ENCODE measurements at places on chromosomes 11 and 22. TPM values are rescaled to one million over a fixed set of nuclear protein-coding genes. Genes with fewer than 3 reads are reported as not detected.

PGA3 gene
- total RNA-seq = not detected

GDPD5 gene
- 9.1 TPM for total RNA-seq

OR51E2 gene
- not detected for total RNA-seq

OR8A1 gene
- not detected for total RNA-seq

MAPK8IP1 gene
- 10.0 TPM for total RNA-seq

OR6M1 gene
- not detected for total RNA-seq

MCAM gene
- 23.2 TPM for total RNA-seq

RAPSN gene
- not detected for total RNA-seq

PRAME gene
- total RNA-seq = not detected

LPXN gene
- 2.8 TPM for total RNA-seq

APLP2 gene
- 257 TPM for total RNA-seq

Data from pericardium fibroblast (primary cell).